ENCODE measurements at places on chromosomes 12 and 14.

DNA sequence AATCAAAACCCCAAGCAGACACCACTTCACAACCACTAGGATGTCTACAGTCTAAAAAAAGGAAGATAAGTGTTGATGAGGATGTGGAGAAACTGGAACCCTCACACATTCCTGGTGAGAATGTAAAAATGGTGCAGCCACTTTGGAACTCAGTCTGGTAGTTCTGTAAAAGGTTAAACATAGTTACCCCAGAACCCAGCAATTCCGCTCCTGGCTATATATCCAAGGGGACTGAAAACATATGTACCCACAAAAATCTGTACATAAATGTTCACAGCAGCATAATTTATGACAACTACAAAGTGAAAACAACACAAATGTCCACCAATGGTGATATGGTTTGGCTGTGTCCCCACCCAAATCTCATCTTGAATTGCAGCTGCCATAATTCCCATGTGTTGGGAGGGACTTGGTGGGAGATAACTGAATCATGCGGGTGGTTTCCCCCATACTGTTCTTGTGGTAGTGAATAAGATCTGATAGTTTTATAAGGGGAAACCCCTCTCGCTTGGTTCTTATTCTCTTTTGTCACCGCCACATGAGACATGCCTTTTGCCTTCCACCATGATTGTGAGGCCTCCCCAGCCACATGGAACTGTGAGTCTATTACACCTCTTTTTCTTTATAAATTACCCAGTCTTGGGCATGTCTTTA is 46.8 kb downstream of the PRKAB1 start:
- no peak for DNase-seq

DNA sequence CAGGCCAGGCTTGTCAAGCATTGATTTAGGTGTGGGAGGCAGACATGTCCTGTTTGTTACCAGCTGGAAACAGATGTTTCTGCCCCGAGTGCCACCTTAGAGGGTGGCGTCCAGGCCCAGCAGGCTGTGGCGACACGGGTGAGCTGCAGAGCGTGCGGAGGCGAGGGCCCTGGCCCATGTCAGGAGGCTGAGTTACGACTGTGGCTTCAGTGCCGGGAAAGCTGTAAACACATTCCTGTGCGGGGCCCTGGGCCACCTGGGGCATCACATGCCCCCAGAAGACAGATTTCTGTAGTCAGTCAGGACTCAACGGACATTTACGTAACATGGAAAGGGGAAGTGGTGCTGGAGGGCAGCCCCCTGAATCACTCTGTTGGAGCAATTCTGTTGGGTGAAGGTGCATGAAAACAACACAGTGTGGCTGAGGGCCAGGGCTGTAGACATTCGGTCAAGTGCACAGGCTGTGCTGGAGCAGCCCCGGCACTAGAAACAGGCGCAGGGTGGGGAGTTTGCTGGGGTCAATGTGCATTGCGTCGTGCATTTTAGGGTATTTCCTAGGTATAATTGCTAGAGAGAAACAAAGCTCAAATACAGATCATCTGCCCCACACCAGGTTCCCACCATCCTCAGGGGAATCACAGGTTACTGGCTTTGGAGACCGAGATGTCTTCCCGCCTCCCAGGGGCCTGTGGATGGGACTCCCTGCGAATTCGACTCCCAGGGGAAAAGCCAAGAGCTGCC is 291.8 kb downstream of the TMEM121 start:
- no peak for DNase-seq

- DNase-seq: no peak
These were observed 189.9 kb upstream of the CNTN1 start for GRCh38 chr12:40502322-40502721.

- DNase-seq: no peak
These were observed 7.4 kb upstream of the HOXC11 start for GRCh38 chr12:53965281-53966084.

GRCh38 chr14:63616015-63616414 is 25.7 kb downstream of the WDR89 start:
- no peak for DNase-seq

GRCh38 chr12:19388131-19388549 is 51.2 kb upstream of the AEBP2 start:
- no peak for DNase-seq

DNA sequence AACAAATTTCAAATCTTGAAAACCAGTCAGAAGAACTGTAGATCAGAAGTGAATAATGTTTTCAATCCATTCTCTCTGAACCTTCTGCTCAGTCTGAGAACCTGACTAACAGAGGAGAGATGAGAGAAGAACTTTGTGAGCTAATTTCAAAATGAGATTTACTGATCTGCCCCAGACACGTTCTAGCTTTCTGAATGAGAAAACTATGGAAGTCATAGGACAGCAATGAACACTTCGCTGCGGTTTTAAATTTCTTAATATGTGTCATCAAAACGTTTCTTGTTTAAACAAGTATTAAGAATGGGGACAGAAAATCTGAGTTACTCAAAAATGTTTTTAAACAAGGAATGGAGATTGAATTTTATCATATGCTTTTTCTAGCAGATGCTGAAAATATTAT is 66.6 kb upstream of the FAR2 start:
- no peak for DNase-seq

- no peak for DNase-seq
These were observed 131.3 kb downstream of the KTN1 start for GRCh38 chr14:55711175-55711811.

GRCh38 chr14:68607081-68607866 is 185.6 kb downstream of the ZFP36L1 start:
- DNase-seq: no peak

- no peak for DNase-seq
These were observed 107.0 kb downstream of the TSHR start for GRCh38 chr14:81062380-81062779.

DNA sequence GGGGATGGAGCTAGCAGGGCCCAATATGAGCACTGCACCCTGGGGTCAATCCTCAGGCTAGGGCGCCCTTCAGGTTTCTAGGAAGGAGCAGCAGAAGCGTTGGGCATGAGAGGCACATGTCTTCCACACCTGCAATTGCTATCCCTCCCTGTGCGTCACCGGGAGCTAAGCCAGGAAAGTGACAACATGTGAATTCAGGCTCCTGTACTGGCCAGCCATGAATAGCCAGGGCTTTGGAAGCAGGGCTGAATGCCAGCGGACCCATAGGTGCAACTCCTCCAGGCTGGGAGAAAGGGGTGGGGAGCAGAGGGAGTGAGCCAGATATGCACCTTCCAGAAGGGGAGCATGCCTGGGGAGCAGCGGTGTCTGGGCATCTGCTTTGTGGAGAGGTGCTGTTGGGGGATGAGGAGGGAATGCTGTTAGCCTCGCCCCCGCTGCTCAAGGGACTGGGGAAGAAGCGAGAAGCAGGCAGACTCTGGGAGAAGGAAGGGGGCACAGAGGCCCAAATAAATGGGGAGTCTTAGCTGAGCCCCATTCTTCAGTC is 6.1 kb downstream of the HOXC5 start:
- DNase-seq: no peak

DNA sequence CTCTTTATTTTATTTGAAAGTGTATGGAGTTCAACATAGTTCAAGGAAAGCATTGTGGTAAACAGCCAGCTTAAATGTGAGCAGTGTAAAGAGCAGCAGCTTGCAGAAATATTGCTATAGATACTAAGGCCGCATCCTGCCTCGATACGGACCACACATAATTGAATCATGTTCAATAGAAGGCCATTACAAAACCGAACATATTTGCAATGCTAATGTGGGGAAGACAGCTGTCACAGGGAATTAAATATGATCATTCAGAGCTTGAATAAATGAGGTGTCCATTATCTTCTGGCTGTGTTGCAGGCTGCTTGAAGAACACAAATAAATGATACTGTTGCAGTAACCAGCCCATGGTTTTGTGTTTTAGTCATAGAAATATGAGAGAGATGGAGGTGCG is 173.2 kb downstream of the BRMS1L start:
- no peak for DNase-seq

GRCh38 chr12:27198036-27198435 is 46.0 kb upstream of the STK38L start:
- peak; percentile 95 for DNase-seq

DNA sequence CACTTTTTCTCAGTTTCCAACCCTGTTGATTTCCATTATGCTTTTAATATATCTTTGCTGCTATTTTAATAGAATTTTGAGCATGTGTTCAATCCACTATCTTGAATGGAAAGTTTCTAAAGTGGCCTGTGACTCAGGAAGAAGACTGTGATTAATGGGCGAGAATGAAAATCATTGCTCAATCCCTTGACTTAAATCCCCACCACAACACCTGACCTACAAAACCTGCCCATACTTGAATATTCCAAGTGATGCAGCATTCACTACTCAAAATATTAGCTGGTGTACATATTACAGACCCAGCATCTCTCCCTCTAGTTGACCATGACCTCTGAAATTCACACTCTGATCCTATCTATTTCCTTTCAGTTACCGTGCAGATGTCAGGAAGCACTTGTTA is 1.3 kb upstream of the OAS3 start:
- no peak for DNase-seq

- DNase-seq: no peak
These were observed 1.7 kb downstream of the OTUB2 start for GRCh38 chr14:94027566-94028449.

GRCh38 chr14:31449971-31450610 is 7.2 kb downstream of the DTD2 start:
- no peak for DNase-seq

DNA sequence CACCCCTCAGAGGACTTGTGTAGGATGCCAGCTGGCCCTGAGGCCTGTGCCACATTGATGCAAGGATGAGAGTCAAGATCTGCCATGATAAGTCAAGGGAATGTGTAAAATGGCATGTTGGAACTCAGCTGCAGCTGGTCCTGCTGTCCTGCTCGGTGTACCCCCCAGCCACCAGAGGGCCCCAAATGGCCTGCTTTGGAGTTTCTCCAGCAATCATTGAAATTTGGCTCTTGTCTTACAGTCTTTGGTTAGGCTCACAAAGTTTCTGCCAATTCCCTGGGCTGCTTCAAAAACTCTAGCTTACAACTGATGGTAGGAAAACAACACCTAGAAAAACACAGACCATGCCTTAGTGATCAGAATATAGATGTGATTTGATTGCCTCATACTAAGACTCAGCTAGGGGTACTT is 76.8 kb downstream of the HSD17B6 start:
- no peak for DNase-seq

- no peak for DNase-seq
These were observed 5.0 kb upstream of the CSRP2 start for GRCh38 chr12:76883811-76884210.

DNA sequence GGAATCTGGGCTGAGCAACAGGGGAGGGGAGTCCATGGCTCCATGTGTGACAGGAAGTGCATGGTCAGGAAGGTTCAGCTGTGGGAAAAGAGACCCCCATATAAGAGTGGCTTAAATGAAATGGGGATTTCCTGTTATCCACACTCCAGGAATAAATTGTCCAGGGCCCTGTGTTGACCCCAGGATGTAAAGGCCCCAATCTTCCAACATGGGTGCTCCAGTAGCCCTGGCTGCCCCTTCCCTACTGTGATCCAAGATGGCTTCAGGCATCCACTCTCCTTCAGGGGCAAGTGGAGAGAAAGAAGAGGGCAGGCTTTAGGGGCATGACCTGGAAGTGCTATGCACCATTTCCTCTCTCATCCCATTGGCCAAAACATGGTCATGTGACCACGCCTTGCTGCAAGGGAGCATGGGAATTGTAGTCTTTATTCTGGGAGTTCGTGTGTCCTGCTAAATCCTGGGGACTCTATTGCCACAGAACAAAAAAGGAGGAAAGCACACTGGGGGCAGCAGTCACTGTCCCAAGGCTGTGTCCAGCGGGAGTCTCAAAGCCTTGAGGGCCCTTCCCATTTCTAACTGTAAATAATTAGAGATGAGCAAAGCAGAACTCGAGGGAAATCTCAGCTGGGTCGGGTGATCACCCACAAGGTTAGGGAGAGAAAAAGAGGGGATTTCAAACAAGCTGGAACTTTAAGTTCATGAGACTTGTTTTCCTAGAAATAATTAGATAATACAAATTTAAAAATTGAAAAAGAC is 289.2 kb downstream of the ADGRD1 start:
- DNase-seq: no peak

DNA sequence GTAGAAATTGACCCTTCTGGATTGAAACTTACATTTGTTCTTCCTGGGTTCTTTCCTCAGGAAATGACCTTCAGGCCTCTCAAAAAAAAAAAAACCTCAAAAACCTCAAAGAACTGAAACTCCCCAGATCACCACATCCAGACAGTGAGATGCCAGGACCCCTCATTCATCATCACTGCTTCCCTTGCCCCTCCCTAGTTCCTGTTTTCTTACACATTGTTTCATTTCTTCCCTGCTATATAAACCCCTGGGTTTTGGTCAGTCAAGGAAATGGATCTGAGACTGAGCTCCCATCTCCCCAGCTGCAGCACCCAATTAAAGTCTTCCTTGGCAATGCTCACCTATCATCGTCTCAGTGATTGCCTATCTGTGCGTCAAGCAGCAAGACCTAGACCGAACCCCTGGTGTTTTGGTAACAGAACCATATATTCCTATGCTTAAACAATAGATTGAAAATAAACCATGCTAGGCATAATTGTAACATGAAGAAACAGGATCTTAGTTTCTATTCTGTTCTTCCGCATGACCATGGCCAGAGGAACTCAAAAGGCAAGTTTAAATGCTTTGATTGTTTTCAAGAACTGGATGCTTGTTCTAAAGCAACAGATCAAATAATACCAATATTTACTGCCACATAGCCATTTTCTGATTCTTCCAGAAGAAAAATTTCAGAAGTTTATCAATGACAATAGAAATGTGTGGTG is 108.0 kb upstream of the MAX start:
- no peak for DNase-seq

GRCh38 chr12:100827901-100828520 is 33.4 kb downstream of the ANO4 start:
- DNase-seq: no peak

DNA sequence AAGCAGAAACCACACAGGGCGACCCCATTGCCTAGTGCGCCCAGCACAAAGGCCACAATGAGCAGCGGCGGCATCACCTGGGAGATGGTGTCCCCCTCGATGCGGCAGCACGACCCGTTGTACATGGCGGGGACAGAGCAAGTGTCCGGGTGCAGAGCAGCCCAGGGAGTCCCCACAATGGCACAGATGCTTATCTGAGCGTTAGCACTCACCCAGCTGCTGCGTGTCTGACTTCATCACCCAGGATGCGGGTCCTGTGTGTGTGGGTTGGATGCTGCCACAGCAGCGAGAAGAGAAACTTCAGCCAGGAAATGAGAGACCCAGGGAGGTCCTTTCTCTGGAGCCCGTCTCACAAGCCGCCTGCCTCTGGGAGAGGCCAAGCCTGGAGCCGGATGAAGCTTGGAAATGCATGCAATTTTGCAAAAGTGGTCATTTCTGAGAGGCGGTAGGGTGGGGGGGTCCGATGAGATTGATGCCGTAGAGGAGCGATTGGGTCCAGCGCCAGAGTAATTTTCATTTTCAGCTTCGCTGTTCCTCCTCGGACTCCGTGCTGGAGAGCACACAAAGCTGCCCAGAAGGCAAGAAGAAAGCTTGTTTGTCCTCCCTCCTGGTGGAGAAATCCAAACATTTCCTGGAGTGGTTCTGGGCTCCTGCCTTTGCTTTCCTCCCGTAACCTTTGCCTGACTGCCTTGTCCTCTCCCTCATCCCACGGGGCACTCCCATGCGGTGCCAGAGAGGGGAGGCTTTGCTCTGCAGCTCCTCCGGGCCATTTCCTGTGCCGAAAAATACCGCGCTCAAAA is at the start of gene HCAR1:
TSS of gene HCAR1 (minus strand) at position 630 of the 800 bp plus-strand sequence. CDS start at position 125, 505 bp downstream.
- no peak for DNase-seq
